Sigmoid colon (tissue), 7 donors: ENCODE measurements at places on chromosomes 2 and 18. TPM values are rescaled to one million over a fixed set of nuclear protein-coding genes. Genes with fewer than 3 reads are reported as not detected.

DNA sequence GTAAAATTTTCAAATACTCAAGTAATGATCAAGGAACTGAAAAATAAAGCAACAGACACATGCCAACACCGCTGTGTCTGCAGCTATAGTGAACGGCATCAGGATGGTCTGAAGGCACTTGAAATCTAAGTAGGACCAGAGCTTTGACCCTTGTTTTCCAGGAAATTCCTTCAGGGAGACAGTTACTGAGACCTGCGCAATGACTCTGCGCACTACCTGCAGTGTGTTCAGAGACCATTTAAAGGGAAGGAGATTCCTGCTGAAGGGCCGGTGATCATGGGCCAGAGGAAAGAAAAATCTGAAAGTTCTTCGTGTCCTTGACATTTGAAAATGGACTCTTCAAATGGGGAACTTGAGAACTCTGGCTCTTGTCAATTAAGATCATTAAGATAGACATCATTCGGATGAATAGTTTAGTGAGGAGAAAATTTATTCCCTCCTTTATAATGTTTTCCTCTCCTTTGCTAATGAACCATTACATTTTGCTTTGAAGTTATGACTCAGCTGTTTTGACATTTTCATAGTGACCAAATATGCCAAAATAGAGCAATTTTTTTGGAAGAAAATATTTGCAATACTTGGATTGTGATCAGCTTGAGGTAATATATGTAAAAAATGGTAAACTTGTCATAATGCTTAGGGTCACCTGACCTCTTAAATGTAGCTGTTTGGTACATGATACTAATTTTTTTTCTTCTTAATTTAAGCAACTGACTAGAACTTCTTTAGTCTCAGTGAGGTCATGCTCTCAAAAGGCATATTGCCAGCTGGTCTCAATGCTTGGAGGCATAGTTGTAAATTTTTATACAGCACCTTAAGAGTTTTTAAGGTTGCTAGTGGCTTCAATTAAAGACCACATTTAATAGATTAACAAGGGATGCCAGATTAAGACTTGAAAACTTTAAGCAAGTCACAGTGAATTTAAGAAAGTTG lies 329.3 kb downstream of the ARHGAP15 start:
- no peak for DNase-seq
- H3K27ac ChIP-seq: no peak overlapping the region
- H3K4me3 ChIP-seq: no peak overlapping the region
- H3K27me3 ChIP-seq: no peaks in the 10 kb centered on the region

SAG gene
- not detected for total RNA-seq

DNA sequence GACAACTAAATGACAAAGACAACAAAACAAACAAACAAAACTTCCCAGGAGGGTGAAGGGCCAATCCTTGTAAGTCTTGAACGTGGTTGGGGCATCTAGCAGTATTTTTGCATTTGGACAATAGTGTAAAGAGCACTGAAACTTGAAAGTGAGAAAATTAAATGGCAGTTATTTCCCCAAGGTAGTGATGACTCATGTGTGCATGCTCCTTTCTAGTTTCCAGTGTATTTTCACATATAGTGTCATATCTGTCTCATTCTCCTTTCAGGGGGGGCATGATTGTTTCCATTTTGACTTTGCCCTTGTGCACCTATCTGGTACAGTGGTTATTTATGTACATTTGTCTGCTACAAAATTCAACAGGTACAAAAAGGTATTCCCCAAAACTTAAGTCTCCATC lies 39.5 kb downstream of the CERS6 start:
- H3K4me1 ChIP-seq: no peaks in the 10 kb centered on the region
- DNase-seq: no peak
- H3K4me3 ChIP-seq: no peak overlapping the region
- H3K27me3 ChIP-seq: no peaks in the 10 kb centered on the region
- no peak overlapping the region for H3K27ac ChIP-seq

UGT1A4 gene
- total RNA-seq: not detected

TLX2 gene
- 2.5 TPM for total RNA-seq

DNA sequence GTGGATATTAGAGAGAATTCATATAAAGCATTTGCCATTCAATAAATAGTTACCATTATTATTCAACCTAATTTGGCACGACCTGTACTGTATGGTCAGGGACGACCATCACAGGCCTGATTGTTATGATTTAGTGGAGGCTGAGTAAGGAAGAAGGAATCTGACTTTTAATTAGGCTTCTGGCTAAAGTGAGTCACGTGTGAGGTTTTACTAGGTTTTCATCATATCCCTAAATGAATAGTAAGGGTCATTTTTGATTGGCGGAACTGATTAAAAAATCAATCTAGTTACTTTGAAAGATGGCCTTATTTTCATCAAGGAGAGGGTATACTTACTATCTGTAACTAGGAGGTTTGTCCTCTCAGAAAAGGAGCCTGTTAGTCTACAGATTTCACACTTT lies 143.4 kb downstream of the ADCYAP1 start:
- DNase-seq: no peak
- H3K27me3 ChIP-seq: no peaks in the 10 kb centered on the region
- no peak overlapping the region for H3K4me3 ChIP-seq
- no peaks in the 10 kb centered on the region for H3K4me1 ChIP-seq
- no peaks in the 10 kb centered on the region for H3K36me3 ChIP-seq

- H3K36me3 ChIP-seq: no peaks in the 10 kb centered on the region
- H3K27me3 ChIP-seq: no peaks in the 10 kb centered on the region
- no peaks in the 10 kb centered on the region for H3K4me1 ChIP-seq
- DNase-seq: no peak
- no peak overlapping the region for H3K4me3 ChIP-seq
Observed at GRCh38 chr2:145626301-145626700, 1106.4 kb upstream of the ZEB2 start.

- DNase-seq: no peak
- H3K27me3 ChIP-seq: no peaks in the 10 kb centered on the region
- H3K4me1 ChIP-seq: peaks cover 33% of the 10 kb centered on the region
- peak overlapping the region; percentile 46 for H3K27ac ChIP-seq
- no peak overlapping the region for H3K4me3 ChIP-seq
Observed at GRCh38 chr18:45589356-45590035, 25.8 kb upstream of the SLC14A2 start.

DNA sequence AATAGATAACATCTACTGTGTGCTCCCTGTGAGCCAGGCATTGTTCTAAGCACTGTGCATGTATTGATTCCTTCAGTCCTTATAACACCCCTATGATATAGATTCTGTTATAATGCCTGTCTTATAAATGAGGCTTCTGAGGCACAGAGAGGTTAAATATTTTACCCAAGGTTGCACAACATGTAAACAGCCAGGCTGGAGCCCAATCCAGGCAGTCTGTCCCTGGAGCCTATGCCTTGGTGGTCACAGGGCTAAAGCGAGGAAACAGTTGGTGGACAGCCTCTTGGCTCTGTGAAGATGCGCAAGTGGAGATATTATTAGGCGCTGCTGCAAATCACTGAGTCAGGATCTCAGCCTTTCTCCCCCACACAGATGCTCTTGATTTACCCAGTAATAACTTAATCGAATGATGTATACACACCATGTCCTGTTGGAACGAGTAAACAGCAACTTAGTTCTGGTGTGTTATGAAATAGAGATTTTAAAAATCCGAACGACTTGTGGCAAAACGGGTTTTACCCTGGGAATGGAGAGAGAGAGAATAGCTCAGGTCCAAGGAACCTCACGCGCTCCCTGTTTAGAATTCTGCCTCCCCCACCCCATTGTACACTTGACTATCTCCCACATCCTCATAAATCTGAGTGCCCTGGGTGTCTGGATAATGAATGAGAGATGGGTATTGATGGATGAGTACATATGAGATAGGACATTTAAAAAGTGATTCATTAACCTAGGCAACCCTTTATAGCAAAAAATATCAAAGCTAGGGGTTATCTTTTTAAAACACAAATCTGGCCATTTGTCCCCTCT lies 231.9 kb downstream of the BCL2 start:
- no peaks in the 10 kb centered on the region for H3K27me3 ChIP-seq
- H3K4me3 ChIP-seq: no peak overlapping the region
- no peaks in the 10 kb centered on the region for H3K4me1 ChIP-seq
- no peak overlapping the region for H3K27ac ChIP-seq

- H3K4me1 ChIP-seq: peaks cover 11% of the 10 kb centered on the region
- DNase-seq: peak; percentile 87
- peak overlapping the region; percentile 59 for H3K27ac ChIP-seq
- H3K27me3 ChIP-seq: no peaks in the 10 kb centered on the region
- no peak overlapping the region for H3K4me3 ChIP-seq
Observed at GRCh38 chr2:19738707-19739106, 163.1 kb downstream of the TTC32 start.

- no peaks in the 10 kb centered on the region for H3K36me3 ChIP-seq
- DNase-seq: no peak
- H3K4me1 ChIP-seq: no peaks in the 10 kb centered on the region
- H3K27ac ChIP-seq: no peak overlapping the region
Observed at GRCh38 chr2:220775856-220776488, 796.1 kb downstream of the EPHA4 start.

LYG2 gene
- total RNA-seq: not detected

DNA sequence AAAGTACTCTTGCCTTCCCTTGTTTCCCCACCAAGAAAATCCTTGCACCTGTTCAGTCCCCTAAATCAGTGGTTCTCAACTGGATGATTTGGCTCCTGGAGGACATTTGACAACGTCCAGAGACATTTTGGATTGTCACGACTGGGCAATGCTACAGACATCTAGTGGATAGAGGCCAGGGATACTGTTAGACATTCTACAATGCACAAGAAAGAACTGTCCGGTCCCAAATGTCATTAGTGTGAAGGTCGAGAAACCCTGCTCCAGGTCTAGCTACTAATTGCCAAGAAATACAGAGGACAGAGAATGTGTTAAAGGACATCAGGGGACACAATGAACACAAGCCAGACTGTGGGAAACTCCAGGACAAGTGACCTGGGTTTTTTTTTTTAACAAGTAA lies 60.0 kb downstream of the LRP2 start:
- H3K36me3 ChIP-seq: no peaks in the 10 kb centered on the region
- H3K4me3 ChIP-seq: no peak overlapping the region
- no peaks in the 10 kb centered on the region for H3K27me3 ChIP-seq
- no peak for DNase-seq
- no peaks in the 10 kb centered on the region for H3K4me1 ChIP-seq

- H3K27ac ChIP-seq: no peak overlapping the region
- H3K27me3 ChIP-seq: no peaks in the 10 kb centered on the region
- no peak overlapping the region for H3K4me3 ChIP-seq
- no peaks in the 10 kb centered on the region for H3K36me3 ChIP-seq
- no peak for DNase-seq
Observed at GRCh38 chr2:181626671-181627070, 30.2 kb downstream of the CERKL start.

DNA sequence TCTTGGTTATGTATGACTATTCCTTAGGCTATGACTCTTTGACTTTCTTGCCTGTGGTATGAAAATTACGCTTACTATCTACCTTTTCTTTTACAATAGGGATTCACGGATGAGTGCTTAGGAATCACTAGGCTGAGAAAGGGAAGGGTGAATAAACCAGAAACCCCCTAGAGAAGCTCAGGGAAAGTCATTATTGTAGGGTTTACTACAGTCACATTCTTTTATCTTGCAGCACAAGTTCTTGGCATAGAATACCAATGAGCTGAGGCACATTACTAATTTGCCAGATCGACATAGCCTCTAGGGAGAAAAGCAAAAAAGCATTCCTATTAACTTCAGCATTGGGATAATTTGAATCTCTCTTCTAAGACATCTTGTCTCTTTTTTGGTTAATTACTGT lies 103.3 kb downstream of the ST6GAL2 start:
- no peaks in the 10 kb centered on the region for H3K36me3 ChIP-seq
- no peak for DNase-seq
- no peaks in the 10 kb centered on the region for H3K27me3 ChIP-seq
- no peak overlapping the region for H3K27ac ChIP-seq
- no peak overlapping the region for H3K4me3 ChIP-seq

ALPI gene
- not detected for total RNA-seq

DNA sequence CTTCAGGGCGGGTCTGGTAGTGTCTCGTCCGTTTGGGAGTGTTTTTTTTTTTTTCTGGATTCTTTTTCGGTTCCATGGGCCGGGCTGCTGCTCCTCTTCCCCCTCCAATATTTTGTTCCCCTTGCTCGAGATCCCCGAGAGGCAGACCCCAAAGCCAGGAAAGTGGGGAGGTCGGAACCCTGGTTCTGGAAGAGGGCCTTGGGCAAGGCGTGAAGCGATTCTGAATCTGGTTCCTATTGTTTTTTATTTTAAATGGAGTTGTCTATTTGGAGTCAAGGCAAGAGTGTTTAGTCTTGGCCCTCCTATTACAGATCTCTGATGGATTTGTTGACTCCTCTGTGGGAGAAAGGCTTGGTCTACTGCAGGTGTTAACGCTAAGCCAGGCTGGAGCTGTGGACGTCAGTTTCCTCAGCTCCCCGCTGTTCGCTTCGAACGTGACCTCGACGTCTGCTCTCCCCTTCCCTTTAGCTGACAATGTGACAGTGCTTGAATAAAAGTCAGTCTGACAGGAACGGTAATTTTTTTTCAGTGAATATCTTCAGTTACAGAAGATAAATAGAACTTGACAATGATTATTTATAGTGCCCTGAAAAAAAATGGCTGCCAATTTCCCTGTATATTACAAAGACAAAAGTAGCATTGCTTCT lies 683 bp upstream of the DNAJC27 start:
- DNase-seq: peak; percentile 64
- peak overlapping the region; percentile 98 for H3K27ac ChIP-seq
- H3K27me3 ChIP-seq: no peaks in the 10 kb centered on the region
- H3K36me3 ChIP-seq: no peaks in the 10 kb centered on the region

TMEM247 gene
- not detected for total RNA-seq

DNA sequence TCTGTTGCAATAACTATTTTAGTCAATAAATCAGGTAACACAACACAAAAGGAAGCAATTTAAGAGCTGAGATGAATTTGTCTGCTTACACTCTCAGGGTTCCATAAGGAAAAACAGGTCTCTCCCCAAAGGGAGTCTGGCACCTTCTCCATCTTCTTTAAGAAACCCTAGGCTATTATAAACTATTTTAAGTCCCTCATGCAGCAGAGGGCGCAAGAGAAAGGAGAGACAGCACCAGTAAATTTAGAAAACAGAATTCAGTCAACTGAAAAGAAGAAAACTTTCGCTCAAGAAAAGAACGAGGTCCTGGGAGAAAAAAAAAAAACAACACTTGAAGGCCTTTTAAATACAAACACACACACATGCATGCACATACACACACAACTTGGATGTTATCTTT lies 19.1 kb downstream of the SULT1C4 start:
- no peaks in the 10 kb centered on the region for H3K36me3 ChIP-seq
- no peak overlapping the region for H3K27ac ChIP-seq
- H3K4me3 ChIP-seq: no peak overlapping the region
- no peaks in the 10 kb centered on the region for H3K27me3 ChIP-seq

OTX1 gene
- total RNA-seq: not detected

FOXI3 gene
- not detected for total RNA-seq
